ENCODE measurements at places on chromosomes 12 and 14. TPM values are rescaled to one million over a fixed set of nuclear protein-coding genes. Genes with fewer than 3 reads are reported as not detected.

DNA sequence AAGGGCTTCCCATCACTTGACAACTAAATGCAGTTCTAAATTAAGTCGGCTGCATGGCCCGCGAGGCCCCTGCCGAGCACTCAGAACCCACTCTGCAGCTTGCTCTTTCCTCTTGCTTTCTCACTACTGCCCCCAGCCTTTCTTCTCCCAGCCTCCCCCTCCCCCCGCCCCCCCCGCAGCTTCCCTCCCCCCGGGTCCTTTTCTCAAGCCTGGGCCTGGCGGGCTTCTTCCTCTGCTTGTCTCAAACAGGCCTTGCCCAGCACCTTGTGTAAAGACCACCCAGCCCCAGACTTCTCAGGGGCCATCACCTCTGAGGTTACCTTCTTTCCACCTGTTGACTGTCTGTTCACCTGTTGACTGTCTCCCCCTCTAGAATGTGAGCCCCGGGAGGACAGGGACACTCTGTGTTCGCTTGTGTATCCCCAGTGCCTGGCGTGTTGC, 1.1 kb downstream of the CYP46A1 start:
- no peaks in the 10 kb centered on the region for H3K36me3 ChIP-seq
- H3K27me3 ChIP-seq, result no peaks in the 10 kb centered on the region
- no peaks in the 10 kb centered on the region for H3K4me1 ChIP-seq
- H3K27ac ChIP-seq, result no peak overlapping the region
- no peak overlapping the region for H3K4me3 ChIP-seq
- peak; percentile 57 for DNase-seq

GRCh38 chr14:101071493-101071906, 168.0 kb upstream of the RTL1 start:
- no peaks in the 10 kb centered on the region for H3K36me3 ChIP-seq
- no peaks in the 10 kb centered on the region for H3K4me1 ChIP-seq

DNA sequence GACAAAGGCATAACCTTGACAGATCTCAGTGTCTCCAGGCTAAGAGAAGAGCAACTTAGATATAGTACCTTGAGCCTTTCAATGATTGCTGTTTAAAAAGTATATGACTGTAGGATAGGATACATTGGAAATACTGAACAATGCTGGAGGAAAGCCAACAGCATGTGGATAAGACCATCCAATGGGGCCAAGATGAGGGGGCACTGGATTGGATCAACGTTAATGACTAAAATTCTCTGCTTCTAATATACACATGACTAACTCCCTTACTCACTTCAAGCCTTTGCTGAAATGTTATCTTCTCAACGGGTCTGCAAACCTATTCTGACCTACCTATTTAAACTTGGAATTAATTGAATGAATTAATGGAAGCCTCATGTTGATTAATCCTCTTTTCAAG, 354.9 kb downstream of the RAD51B start:
- H3K4me3 ChIP-seq, result no peak overlapping the region
- no peaks in the 10 kb centered on the region for H3K4me1 ChIP-seq
- no peak overlapping the region for H3K27ac ChIP-seq
- no peaks in the 10 kb centered on the region for H3K36me3 ChIP-seq
- no peak for DNase-seq
- H3K27me3 ChIP-seq, result no peaks in the 10 kb centered on the region

The ARPC3 gene
- total RNA-seq, result 76.5 TPM

The MYRFL gene
- not detected for total RNA-seq

The KIF5A gene
- total RNA-seq, result not detected

- H3K4me3 ChIP-seq, result no peak overlapping the region
- no peak for DNase-seq
- H3K4me1 ChIP-seq, result no peaks in the 10 kb centered on the region
- H3K27ac ChIP-seq, result no peak overlapping the region
- H3K27me3 ChIP-seq, result no peaks in the 10 kb centered on the region
These were observed 177.5 kb upstream of the CAND1 start for GRCh38 chr12:67091678-67092077.

DNA sequence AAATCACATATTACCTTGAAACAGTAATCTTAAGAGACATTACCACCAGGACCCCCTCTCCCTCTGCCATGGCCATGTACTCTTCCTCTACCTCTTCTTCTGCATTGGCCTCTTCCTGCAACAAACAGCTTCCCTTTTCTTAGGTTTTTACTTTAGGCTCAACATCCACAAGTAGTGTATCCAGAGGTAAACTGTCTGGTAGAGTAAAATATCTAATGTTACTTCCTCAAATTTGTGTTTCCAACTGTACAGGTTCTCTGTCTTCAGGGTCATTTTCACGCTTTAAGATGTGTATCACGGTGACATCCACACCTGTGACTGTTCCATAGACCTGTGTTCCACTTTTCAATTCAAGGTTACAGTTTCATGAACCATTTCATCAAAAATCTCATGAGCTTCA, 13.4 kb downstream of the CDK17 start:
- H3K4me3 ChIP-seq, result no peak overlapping the region
- H3K27ac ChIP-seq, result no peak overlapping the region
- no peak for DNase-seq
- no peaks in the 10 kb centered on the region for H3K4me1 ChIP-seq
- no peaks in the 10 kb centered on the region for H3K27me3 ChIP-seq

GRCh38 chr12:14853961-14854360, 10.6 kb upstream of the ART4 start:
- no peak overlapping the region for H3K4me3 ChIP-seq
- no peaks in the 10 kb centered on the region for H3K36me3 ChIP-seq
- no peaks in the 10 kb centered on the region for H3K27me3 ChIP-seq
- H3K27ac ChIP-seq, result no peak overlapping the region
- H3K4me1 ChIP-seq, result peaks cover 17% of the 10 kb centered on the region

DNA sequence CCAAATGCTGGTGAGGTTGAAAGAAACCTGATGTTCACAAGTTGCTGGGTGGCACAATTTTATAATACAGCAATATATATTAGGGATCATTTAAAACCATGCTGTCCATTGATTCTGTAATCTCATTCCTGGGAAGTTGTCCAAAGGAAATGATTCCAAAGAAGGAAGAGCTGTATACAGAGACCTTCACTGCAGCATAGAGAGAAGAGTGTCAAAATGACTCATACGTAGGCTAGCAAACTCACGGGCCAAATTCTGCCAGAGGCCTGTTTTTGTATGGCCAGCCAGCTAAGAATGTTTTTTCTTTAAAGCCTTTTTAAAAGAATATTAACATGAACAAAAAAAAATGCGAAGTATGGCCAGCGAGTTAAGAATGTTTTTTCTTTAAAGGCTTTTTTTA, 69.2 kb upstream of the MED13L start:
- no peak overlapping the region for H3K27ac ChIP-seq
- peak; percentile 72 for DNase-seq
- no peaks in the 10 kb centered on the region for H3K36me3 ChIP-seq
- H3K4me1 ChIP-seq, result peaks cover 2% of the 10 kb centered on the region
- no peak overlapping the region for H3K4me3 ChIP-seq

- no peaks in the 10 kb centered on the region for H3K4me1 ChIP-seq
- H3K36me3 ChIP-seq, result no peaks in the 10 kb centered on the region
- H3K27me3 ChIP-seq, result no peaks in the 10 kb centered on the region
- no peak for DNase-seq
These were observed 164.0 kb upstream of the PZP start for GRCh38 chr12:9372202-9372601.

- no peak for DNase-seq
- no peak overlapping the region for H3K4me3 ChIP-seq
- H3K27ac ChIP-seq, result no peak overlapping the region
- no peaks in the 10 kb centered on the region for H3K27me3 ChIP-seq
These were observed 403.7 kb downstream of the SLC6A15 start for GRCh38 chr12:84508851-84509260.

DNA sequence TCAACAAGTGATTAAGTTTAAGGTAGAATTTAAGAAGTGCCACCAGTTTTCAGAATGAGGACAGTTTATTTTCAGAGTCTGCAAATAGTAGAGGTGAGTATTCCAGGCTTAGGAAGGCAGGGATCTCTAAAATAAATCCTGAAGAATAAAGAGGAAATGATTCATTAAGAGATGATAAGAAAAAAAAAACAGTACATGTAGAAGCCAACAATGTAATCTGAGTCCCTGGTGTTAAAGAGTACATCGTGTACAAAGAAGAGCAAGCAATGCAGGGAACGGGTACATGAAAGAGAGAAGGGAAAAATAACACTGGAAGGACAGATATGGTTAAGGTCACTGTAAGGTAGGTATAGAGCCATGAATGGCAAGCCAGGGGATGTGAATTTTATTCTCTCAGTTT, 95.2 kb upstream of the FOXG1 start:
- no peak overlapping the region for H3K4me3 ChIP-seq
- H3K27me3 ChIP-seq, result no peaks in the 10 kb centered on the region
- H3K4me1 ChIP-seq, result no peaks in the 10 kb centered on the region

- H3K36me3 ChIP-seq, result no peaks in the 10 kb centered on the region
- H3K27me3 ChIP-seq, result no peaks in the 10 kb centered on the region
- H3K27ac ChIP-seq, result no peak overlapping the region
- no peak for DNase-seq
- no peak overlapping the region for H3K4me3 ChIP-seq
These were observed 27.0 kb downstream of the DHRS2 start for GRCh38 chr14:23663127-23663526.

- no peak for DNase-seq
- no peak overlapping the region for H3K27ac ChIP-seq
- H3K4me3 ChIP-seq, result no peak overlapping the region
These were observed 249.9 kb upstream of the FLRT2 start for GRCh38 chr14:85280074-85280473.

The SLC2A14 gene
- not detected for total RNA-seq

DNA sequence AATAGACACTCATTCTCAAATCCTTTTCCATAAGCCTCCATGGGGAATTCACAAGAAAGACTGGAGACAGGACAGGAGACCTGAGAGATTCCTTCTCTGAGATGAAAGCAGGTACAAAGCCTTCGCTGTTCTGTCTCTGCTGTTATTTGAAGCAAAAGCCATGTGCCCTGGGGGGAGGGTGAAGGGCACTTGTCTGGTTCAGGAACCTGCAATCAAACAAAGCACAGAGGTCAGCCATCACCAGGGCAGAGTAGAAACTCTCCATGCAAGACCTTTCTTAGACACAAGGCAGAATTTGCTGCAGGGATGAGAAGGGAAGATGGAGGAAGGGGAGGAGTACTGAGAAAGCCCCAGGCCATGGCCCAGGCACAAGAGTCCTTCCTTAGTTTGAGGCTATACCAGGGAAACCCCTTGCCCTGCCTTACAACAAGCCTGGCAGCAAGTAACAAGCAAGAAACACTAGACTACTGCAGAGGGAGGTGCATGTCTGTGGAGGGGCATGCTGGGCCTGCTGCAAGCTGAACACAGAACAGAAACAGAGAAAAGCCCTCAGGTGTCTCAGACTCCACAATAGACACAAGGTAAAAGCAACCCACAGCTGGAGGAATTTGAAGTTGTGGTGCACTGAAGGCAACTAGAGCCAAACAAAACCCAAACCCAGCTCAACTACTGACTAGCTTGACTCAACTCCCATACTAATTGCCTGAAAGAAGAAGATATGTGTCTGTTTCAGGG, 7.8 kb upstream of the ART4 start:
- H3K27me3 ChIP-seq, result no peaks in the 10 kb centered on the region
- DNase-seq, result no peak
- no peaks in the 10 kb centered on the region for H3K36me3 ChIP-seq
- H3K4me3 ChIP-seq, result no peak overlapping the region
- H3K4me1 ChIP-seq, result peaks cover 4% of the 10 kb centered on the region

DNA sequence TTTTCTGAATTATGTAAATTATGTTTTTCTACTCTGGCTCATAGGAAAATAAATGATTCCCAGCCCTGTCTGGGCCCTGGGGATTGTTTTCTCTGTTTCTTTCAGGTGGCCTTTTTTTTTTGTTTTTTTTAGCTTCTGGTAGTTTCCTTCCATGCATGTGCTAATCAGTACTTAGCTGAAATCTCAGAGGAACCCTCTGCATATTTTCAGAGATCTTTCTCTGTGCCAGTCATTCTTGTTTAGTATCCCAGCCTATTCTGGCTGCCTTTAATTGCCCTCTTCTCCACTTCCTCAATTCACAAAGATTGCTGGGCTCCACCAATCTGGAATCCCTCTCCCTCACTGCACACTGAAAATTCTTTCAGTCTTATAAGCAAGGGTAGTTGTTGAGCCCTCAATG, 46.9 kb downstream of the CNOT2 start:
- no peak overlapping the region for H3K27ac ChIP-seq
- H3K27me3 ChIP-seq, result no peaks in the 10 kb centered on the region
- no peak overlapping the region for H3K4me3 ChIP-seq
- peaks cover 7% of the 10 kb centered on the region for H3K36me3 ChIP-seq

The CCDC196 gene
- not detected for total RNA-seq

GRCh38 chr12:121831571-121832245, 27.0 kb downstream of the HPD start:
- no peaks in the 10 kb centered on the region for H3K27me3 ChIP-seq
- H3K4me3 ChIP-seq, result no peak overlapping the region
- no peak for DNase-seq
- peaks cover 52% of the 10 kb centered on the region for H3K36me3 ChIP-seq
- H3K27ac ChIP-seq, result no peak overlapping the region

DNA sequence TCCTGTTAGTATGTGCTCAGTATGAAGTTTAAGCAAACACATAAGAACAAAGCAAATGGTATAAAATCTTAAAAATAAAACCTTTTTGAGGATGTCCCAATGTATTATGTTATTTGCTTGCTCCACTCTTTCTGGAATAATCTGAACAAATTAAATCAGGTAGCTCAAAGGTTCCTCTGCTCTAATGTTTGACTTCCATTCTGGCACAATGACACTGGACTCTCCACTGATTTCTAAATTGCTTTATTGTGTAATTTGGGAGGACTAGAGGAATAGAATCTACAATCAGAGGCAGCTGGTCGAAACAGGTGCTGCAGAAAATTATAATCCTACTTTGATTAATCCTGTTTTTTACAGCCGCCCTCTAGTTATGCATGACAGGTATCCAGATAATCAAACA, 523.7 kb upstream of the FOXG1 start:
- H3K27ac ChIP-seq, result no peak overlapping the region
- H3K36me3 ChIP-seq, result no peaks in the 10 kb centered on the region
- no peak overlapping the region for H3K4me3 ChIP-seq
- DNase-seq, result no peak

- DNase-seq, result no peak
- H3K4me3 ChIP-seq, result no peak overlapping the region
- peak overlapping the region; percentile 36 for H3K27ac ChIP-seq
- H3K4me1 ChIP-seq, result peaks cover 10% of the 10 kb centered on the region
These were observed 156.0 kb downstream of the EPS8 start for GRCh38 chr12:15633201-15633600.

DNA sequence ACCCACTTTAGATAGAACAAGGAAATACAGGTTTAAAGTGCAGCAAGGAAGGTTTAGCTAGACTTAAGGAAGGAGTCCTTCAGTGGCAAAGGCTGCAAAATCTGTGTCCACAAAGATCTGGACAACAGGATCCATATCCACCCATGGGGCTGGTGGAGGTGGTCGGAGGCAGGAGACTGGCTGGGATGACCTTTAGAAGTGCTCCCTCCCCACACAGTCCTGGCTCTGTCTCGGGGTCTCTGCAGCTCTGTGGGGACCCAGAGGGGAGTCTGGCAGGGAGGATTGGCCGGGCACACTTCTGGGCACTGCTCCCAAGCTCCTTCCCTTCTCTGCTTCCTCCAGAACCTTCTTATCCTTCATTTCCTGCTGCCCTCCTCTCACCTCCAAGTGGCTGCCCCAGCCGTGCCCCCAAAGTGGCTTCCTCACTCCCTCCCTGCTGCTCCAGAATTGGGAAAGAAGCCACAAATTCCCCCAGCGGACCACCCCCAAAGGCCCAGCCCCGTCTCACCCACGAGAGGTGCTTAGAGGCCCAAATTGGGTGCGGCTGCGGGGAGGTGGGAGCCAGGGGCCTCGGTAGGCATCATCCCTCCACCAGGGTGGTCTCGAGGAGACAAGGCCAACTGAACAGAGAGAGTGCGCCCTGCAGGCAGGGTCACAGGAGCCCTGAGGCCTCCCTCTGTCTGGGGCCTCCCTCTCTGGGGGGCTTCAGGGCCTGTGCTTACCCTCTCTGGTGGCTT, 21.9 kb upstream of the PGF start:
- H3K27ac ChIP-seq, result no peak overlapping the region
- H3K4me3 ChIP-seq, result no peak overlapping the region
- peak; percentile 57 for DNase-seq
- no peaks in the 10 kb centered on the region for H3K36me3 ChIP-seq
